ENCODE measurements at places on chromosomes 3 and 15.

DNA sequence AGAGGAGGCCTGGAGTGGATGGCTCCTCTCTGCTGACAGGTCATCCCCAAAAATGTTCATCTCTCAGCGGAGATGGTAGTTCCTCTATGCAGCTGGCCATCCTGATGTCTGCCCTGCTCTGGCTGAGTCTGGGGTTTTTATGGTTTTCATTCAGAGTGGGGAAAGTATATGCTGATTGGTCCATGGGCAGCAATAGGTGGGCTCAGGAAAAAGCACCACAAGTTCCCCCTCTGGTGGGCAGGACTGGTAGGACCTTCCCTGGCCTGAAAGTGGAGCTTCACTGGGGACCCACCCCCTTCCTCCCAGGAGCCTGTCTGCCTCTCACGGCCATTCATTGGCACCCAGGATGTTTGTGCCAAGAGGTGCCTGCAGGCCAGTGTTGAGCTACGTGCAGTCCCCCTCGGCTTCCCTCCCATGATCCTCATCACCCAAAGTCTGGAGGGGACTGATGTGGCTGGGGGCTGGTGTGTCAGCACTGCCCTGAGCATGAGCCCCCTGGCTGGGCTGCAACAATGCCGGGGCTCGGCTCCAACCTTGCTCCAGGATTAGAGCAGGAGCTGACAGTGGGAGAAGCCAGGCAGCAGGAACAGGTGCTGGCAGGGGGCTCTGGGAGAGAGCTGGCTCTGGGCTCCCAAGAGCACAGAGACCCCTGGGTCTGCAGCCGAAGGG lies 13.1 kb upstream of the BLOC1S6 start:
- DNase-seq = no peak

GRCh38 chr3:3110749-3111361 lies 681 bp upstream of the IL5RA start:
- DNase-seq = no peak

DNA sequence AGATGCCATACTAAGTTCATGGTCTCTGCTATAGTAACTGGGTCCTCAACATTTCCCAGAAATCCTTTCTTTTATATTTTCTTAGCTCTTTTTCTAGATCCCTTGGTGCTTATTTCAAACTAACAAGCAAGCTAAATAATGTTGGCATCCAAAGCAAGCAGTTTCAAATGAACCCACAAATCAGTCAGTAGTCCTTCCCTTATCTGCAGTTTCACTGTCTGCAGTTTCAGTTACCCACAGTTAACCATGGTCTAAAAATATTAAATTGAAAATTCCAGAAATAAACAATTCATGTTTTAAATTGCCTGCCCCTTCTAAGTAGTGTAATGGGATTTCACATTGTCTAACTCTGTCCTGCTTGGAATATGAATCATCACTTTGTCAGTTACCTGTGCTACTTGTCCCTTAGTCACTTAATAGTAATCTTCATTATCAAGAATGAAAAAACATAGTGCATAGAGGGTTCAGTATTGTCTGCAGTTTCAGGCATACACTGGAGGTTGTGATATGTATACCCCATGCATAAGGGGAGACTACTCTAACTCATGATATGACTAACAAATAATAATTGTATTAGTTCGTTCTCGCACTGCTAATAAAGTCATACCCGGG lies 633.7 kb downstream of the MECOM start:
- no peak for DNase-seq

- DNase-seq = no peak
These were observed 76.8 kb downstream of the CPNE4 start for GRCh38 chr3:131957980-131958379.

DNA sequence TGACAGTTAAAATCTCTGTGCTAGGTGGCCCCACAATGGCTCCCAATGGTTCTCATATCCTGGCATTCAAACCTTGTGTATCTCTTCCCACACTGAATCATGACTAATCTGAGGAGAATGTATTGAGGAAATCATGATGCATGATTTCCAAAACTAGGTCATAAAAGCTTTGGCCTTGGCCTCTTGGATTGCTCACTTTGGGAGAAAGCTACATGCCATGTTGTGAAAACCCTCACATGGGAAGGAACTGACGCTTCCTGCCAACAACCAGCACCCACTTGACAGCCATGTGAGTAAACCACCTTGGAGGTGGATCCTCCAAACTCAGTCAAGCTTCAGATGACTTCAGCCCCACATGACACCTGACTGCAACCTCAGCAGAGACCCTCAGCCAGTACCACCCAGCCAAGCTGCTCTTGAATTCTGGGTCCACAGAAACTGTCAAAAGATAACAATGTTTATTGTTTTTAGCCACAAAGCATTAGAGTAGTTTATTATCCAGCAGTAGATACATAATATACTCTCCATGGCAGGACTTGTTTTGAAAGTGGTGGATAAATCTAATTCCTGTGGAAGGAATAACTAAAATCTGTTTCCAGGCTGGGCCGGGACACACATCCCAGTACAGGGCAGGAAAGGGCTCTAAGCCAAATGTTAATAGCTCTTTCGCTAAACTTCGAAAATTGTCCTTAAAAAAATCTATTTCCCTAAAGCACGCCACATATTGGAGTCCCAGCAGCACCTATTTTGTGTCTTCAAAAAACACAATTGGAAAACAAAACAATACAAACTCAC lies 1.0 kb upstream of the ZNF620 start:
- DNase-seq = no peak

DNA sequence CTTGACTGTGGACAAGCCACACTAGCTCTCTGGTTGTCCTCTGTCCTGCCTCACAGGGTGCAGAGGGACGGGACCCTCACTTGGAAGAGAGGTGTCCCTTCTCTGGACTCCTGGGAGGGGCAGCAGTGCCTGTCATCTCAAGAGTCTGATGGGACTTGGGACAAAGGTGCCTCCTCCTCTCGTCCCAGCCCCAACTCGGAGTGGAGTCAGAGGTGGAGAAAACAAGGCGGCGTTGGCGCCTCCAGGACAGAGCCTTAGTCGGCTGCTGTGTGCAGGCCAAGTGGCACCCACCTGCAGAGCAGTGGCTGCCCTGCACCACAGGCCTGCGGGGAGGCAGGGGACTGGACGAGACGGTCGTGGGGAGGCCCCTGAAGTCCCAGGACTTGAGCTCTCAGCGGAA lies 9.4 kb upstream of the SEC13 start:
- no peak for DNase-seq

DNA sequence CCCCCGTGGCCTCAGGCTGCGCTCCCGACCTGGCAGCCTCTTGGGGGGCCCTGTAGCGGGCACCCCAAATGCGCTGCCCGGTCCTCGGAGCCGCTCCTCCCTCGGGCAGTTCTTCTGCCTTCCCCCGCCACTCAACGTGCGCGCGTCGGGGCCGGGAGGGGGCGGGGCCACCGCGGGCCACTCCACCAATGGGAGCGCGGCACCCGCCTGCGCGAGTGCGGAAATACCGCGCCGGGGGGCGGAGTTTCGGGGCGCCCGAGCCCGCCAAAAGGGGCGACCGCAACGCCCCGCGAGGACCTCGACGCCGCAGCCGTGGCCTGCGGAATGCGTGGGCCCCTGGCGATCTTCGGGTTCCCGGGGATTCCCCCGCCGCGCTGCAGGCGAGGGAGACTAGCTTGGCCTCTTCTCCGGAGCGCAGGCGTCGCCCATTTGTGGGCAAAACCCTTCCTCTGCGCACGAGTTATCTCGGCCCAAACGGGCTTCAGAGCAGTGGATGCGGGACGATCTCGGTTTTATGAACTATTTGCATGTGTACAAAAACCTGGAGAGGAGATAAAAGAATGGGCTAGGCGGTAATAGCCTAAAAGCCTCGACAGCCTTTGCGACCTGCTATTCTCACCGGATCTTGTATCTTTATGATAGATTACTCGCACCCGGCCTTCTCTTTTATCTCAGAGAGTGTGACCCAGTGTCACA lies at the start of gene TASOR:
TSS of gene TASOR (minus strand) at position 144 of the 696 bp plus-strand sequence. CDS start 259 bp downstream, outside the sequence.
- DNase-seq = peak; percentile 84

GRCh38 chr3:22720596-22720995 lies 482.5 kb upstream of the UBE2E2 start:
- no peak for DNase-seq

GRCh38 chr15:70096215-70097062 lies 1.3 kb downstream of the TLE3 start:
- no peak for DNase-seq

GRCh38 chr3:45760878-45761711 lies 35.2 kb downstream of the SLC6A20 start:
- no peak for DNase-seq

DNA sequence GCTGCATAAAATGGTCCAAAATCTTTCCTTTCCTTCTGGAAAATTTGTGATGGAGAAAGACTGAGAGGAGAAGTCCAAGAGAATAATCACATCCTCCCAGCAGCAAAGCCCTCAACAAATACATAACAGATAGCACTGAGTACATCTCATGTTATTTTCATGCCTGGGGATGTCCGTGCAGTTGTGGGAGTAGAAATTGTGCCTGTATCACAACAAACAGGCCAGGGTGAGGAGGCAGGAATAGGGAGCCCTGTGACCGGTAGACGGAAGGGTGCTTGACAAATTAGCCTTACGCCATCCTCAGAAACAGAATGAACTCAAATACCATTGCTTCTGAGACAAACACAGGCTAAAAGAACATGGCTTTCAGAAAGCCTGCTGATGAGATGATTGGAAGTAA lies 333.2 kb upstream of the UMPS start:
- DNase-seq = no peak

GRCh38 chr3:104359546-104359945 lies 1007.2 kb upstream of the ALCAM start:
- DNase-seq = no peak

All from C1 segment of cervical spinal cord (tissue), 14 donors.